Suprapubic skin (tissue), 4 donors: ENCODE measurements at places on chromosomes 2 and 18. TPM values are rescaled to one million over a fixed set of nuclear protein-coding genes. Genes with fewer than 3 reads are reported as not detected.

GRCh38 chr2:184410160-184410559, 188.2 kb upstream of the ZNF804A start:
- DNase-seq = no peak

The EEF1B2 gene
- total RNA-seq = 431 TPM

DNA sequence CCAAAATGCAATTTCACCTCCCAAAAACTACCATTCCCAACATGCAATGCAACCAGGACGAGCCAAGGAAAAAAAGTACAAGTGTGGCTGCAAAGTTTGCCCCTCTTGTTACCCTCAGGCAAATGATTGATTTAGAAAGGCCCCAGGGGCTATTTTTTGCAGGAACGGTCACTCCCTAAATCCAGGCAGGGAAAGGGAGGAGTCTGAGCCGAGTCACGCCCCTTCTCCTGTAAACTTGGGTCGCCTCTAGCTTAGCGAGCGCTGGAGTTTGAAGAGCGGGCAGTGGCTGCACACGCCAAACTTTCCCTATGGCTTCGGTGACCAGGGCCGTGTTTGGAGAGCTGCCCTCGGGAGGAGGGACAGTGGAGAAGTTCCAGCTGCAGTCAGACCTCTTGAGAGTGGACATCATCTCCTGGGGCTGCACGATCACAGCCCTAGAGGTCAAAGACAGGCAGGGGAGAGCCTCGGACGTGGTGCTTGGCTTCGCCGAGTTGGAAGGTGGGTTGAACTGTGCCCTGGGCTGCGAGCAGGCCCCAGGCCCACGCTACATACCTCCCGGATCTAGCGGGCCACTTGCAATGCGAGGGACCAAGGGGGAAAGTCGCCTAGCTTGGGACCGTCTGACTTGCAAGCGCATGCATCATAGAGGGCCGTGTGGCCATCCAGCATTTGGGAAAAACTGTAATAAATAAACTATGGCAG, at the start of gene GALM:
Gene GALM, plus strand, starts transcription at position 261 of the 702 bp plus-strand sequence. Its CDS starts 48 bp downstream, at position 309.
- peak; percentile 89 for DNase-seq

GRCh38 chr2:217856871-217857270, 145.9 kb downstream of the TNS1 start:
- DNase-seq = no peak

- peak; percentile 60 for DNase-seq
These were observed 115.1 kb downstream of the NFATC1 start for GRCh38 chr18:79510731-79511241.

DNA sequence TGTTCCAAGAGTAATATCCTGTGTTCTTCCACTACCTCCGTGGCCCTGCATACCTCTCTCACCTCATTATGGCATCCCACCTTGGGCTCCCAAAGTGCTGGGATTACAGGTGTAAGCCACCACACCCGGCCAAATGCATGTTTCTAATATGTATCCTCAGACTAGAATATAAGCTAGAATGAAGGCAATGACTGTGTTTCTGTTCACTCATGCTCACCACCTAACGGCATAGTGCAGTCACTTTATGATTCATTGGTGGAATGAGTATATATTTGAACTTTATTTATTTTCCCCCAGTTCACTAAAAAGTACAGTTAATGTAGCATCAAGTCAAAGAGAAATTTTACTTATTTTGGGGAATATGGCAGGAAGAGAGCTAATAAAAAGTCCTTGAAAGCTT, 11.3 kb downstream of the PIGN start:
- DNase-seq = no peak

The ANKRD30B gene
- not detected for total RNA-seq

The PXDN gene
- total RNA-seq = 7.0 TPM

DNA sequence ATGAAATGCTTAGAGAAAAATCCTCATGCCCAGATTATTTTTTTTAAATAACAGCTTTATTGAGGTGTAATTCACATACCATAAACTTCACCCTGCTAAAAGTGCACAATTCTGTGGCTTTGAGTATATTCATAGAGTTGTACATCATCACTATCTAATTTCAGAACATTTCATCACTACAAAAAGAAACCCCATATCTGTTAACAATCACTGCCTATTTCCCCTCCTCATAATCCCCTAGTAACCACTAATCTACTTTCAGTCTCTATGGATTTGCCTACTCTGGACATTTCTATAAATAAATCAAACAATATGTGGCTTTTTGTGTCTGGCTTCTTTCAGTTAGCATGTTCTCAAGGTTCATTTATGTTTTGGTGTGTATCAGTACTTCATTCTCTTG, 51.4 kb downstream of the OSBPL1A start:
- DNase-seq = no peak

GRCh38 chr18:80148326-80149199, 39.5 kb downstream of the ADNP2 start:
- no peak for DNase-seq

DNA sequence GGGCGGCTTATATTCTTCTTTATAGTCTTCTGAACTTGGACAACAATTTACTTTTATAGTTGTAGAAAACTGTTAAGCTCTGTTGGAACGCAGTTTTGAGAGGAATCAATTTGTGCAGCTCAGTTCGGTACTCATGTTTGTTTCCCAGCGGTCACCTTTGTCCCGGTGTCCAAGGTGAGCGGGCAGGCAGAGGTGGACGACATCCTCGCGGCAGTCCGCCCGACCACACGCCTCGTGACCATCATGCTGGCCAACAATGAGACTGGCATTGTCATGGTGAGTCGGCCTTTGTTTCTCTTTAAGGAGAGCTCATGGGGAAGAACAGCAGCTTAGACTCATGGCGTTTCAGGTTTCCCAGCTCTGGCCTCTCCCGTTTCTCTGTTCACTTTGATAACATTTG, 18.6 kb upstream of the ESPNL start:
- DNase-seq = no peak

The TMEM37 gene
- 8.9 TPM for total RNA-seq

DNA sequence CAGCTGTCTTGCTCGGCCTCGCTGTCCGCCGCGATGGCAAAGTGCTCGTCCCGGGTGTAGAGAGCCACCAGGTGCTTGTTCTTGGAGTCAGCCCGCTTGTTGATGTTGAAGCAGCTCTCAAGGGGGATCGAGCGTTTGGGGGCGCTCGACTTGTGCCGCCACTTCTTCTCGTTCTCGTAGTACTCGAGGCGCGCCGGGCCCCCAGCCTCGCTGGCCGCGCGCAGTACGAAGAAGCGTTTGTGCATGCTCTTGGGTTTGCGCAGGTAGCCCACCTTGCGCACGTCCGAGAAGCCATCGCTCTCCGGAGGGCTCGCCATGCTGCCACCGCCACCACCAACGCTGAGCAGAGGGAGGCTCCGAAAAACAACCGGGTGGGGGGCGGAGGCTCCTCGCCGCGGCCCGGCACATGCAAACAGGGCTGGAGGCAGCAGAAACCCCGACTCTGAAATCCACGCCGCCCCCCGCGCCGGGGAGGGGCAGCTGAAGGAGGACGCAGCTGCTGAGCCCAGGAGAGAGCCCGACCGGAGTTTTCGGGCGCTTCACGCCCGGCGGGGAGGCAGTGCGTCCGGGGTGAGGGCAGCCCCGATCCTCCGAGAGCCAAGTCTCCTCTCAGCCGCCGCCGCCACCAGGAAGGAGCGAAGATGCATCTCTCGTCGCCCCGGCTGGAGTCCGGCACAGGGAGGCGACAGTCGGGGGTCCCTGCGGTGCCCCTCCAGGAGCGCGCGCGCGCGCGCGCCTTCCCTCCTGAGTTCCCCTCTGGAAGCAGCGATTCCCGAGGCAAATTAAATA, 1.0 kb downstream of the IRS1 start:
- DNase-seq = peak; percentile 77

DNA sequence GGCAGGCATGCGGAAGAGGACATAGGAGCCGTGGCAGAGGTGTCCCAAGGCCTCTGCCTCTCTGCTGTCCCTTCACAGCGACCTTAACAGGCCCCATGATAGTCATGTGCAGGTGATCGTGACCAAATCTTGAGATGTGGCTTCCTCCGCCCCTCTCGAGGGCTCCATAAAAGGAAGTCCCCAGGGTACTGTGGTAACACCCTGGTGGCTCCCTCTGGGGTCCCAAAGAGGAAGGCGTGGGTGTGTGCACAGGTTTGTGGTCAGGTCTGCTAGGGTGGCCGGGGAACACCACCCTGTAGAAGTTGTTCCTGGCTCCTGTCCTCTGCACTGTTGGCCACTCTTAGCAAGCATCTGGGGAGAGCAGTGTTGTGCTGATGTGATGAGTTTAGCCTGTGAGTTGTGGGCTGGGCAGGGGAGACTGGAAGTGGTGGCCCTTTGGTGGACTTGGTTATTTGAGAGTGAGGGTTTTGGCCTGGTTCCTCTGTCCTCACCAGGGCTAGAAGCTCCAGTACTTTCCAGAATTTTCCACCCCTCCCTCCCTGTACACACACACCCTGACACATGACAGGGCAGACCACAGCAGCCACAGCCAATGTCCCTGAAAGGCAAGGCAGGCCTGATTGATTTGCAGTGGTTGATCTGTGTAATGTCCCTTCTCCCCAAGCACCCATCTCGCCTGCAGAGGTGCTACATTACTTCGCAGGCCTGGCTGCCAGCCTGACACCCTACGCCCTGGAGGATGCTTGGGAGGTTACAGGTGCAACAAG, 68.9 kb upstream of the BOD1L2 start:
- DNase-seq = no peak

- no peak for DNase-seq
These were observed 92.0 kb downstream of the ACTR2 start for GRCh38 chr2:65319674-65320041.

The SERPINB10 gene
- 1.9 TPM for total RNA-seq
